Left cardiac atrium (tissue), 4 donors: ENCODE measurements at places on chromosomes 7 and 10. TPM values are rescaled to one million over a fixed set of nuclear protein-coding genes. Genes with fewer than 3 reads are reported as not detected.

GRCh38 chr7:95476072-95476847 is 9.5 kb upstream of the ASB4 start:
- DNase-seq: no peak

DNA sequence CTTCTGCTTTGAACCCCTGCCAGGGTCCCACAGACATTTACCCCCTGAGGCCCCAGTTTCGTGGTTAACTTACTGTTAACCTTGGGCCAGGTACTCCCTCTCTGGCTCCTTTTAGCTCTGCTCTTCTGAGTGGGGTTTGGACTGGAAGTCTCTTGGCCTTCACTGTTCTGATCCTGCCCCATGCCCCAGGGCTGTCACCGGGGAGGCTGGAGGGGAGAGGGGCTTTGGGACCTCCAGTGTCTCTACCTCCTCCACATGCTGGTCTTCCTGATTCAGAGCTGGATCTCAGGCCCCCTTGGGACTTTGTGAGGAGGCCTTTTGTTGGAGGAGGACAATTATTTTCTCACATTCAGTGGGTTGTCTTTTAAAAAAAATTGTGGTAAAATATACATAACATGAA is 12.7 kb upstream of the PALD1 start:
- no peak for DNase-seq

DNA sequence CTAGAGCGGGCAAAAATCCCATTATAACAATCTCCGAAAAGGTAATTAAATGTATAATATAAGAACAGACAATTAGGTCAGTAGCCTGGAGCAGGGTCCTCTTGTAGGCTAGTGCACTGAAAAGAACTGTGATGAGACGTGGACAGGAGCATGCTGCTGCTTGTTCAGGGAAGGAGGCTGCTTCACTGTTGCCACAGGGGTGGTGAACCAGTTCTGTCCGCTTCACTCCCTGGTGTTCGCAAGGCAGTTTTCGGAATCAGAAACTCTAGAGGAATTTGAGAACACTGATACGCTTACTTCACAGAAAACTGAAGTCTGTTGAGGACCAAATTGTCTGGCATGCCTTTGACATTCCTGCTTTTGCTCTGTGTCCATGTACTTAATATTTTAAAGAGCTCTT is 17.4 kb downstream of the ZNRF2 start:
- no peak for DNase-seq

Gene TMEM270
- total RNA-seq: not detected

Gene ZNF92
- 4.4 TPM for total RNA-seq

Gene STAMBPL1
- 8.1 TPM for total RNA-seq
